ENCODE measurements at places on chromosomes 13 and 19.

DNA sequence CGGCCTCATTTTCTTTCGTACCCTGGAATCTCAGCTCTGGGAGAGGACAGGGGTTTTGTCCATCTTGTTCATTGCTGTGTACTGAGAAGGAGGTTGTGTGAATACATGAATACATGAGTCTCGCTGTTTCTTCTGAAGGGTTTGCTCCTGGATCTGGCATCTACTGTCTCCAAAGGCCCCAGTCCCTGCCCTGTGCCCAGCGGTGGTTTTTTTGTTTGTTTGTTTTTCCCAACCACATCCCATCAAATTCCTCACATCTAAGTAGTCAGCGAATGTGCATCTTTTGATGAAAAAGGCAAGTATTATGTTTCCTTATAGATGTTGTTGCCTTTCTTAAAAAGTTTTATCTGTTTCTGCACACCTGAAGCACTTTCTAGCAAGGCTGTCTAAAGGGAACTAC is 12.5 kb downstream of the DCAF15 start:
- no peak for DNase-seq

DNA sequence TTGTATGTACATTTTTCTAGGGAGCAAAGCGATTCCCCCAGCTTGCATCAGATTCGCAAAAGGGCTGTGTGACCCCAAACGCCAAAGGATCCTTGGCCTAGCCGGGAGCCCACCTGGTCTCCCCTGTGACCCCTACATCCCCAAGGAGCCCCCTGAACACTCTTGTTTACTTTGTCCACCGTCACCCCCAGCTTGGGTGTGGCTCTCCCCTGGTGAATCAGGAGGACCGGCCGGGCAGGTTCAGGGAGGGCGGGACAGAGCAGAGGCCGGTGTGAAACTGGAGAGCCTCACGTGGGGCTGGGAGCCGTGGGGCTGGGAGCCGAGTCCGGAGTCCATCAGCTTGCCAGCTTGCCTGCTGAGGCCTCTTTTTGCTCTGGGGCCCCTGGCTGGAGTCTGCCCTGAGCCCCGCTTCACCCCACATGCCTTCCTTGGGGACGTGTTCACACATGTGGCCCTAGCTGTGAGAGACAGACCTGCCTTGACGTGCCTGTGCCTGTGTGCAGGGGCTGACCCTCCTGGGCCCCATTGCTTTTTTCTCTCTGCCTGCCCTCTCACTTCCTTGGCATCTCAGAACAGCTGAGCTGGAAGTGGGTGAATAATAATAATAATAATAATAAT is 2.0 kb downstream of the ITPKC start:
- peak; percentile 31 for DNase-seq

- DNase-seq: no peak
These were observed 1272.1 kb upstream of the PCDH20 start for GRCh38 chr13:62687732-62688131.

- no peak for DNase-seq
These were observed 104.5 kb downstream of the SUCLA2 start for GRCh38 chr13:47896546-47896945.

- no peak for DNase-seq
These were observed 57.4 kb downstream of the MCF2L start for GRCh38 chr13:113026391-113026910.

DNA sequence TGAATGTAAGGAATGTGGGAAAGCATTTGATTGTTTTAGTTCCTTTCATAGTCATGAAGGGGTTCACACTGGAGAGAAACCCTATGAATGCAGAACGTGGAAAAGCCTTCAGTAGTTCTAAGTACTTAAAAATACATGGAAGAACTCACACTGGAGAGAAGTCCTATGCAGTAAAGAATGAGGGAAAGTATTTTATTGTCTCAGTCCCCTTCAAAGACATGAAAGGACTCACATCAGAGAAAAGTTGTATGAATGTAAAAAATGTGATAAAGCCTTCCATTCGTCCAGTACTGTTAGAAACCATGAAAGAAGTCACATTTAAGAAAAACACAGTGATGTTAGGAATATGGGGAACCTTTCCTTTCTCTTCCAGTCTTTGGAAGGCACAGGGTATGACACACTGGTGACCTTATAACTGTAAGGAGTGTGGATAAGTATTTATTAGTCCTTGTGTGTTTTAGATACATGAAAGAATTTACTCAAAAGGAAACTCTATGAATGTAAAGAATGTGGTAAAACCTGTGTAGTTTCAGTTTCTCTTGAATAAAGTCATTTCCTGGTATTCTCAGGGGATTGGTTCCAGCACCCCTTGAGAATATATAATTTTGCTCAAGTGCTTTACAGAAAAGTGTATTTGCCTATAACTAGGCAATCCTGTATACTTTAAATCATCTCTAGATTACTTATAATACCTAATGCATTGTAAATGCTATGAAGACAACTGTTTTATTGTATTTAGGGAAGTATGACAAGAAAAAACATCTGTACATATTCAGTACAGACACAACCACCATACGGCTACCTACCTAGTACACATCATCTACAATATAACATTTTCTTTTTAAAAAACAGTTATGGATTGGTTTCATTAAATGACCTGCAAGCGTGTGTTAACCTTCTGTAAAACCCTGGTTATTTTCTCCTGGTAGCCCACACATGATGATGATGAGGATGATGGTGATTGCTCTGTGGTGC is 52.8 kb downstream of the ZNF823 start:
- DNase-seq: no peak

DNA sequence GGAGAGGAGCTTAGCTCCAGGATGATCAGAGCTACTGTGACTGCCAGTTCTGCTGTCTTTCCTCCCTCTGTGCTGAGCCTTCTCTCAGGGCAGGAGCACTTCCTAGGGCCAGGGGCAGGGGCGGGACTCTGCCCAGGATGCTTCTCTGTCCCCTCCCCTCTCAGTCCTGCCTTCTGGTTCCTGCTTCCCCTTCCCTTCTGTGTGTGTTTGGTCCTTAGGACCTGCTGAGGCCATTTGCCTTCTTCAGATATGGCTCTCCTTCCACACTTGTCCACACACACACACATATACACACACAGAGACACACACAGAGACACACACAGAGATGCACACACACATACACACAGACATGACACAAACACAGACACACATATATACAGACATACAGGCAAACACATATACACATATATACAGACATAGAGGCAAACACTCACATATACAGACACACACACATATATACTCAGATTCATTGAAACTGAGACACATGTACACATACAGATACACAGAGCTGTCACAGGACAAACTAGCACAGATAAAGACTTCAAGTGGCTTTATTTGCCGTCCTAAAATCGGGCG is 22.0 kb upstream of the CD177 start:
- no peak for DNase-seq

DNA sequence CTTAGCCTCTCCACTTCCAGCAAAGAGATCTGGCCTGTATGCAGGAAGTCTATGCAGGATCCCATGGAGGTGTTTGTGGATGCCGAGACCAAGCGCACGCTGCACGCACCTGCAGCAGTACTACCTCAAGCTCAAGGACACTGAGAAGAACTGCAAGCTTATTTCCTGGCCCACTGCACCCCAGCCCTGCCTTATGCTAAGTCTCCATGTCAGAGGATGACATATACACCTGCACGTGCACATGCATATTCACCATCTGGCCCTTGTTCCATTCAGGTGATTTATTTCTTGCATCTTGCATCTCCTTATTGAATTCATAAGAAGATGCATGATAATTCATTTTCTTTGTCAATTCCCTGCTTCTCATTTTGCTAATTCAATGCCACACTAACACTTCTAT is 472.8 kb upstream of the SGCG start:
- DNase-seq: no peak

DNA sequence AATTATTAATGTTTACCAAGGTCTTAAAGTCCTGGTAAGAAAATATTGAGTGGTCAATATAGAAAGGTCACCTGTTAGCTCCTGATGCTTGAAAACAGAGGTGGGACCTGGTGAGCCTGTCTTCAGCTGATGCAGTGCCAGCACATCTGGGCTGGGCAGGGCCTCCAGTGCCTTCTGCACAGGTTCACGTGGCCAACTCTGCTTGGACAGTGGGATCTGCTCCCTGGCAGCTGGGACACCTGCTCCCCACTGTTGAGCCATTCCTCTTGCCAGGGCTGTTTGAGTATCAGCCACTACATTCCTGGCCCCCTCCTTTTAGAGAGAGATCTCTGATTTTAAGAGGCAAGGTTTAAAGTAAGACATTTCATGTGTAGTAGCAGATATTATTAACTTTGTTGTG is 135.0 kb downstream of the TM9SF2 start:
- DNase-seq: no peak

DNA sequence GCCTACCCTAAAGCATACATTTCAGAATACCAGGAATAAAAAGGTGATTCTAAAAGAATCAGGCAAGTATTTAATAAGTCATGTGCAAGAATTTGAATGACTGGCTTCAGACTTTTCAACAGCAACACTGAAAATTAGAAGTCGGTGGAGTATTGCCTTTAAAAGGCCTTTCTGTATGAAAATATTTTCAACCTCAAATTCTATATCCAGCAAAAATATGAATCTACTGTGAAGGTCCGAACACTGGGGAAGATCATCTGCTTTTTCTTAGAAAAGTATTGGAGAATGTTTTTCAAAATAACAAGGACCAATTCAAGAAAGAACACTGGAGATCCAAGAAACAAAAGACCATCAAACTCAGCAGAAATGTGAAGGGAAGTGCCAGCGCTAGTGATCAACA is 459.5 kb upstream of the KLF12 start:
- no peak for DNase-seq

DNA sequence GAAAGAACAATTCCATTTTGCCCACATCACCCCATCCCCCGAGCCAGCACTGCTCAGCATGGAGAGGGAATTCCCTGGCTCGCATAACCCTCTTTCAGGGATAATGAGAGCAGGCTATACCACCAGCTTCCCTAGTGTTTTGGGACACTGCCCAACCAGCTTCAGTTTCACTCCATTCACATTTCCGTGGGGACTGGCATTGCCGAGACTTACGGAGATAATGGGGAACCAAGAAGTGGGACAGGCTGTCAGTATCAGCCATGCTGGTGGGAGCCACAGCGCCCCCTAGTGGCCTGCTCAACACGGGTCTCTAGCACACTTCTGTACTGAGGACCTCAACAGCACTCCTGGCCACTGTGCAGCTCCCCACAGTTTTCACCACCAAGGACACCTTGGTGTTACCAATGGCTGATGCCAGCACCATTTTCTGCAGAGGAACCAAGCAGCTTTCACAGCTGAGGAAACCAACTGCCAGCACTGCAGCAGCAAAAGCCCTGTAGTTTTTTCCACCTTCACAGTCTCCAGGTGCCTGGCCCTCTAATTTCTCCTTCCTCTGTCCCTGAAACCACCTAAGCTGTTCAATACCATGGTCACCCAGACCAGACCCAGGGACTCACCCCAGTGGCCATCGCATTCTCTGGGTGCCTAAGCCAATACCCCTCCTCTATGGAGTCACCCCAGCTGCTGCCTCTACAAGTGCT is 23.7 kb downstream of the SLC6A16 start:
- DNase-seq: peak; percentile 94

- peak; percentile 60 for DNase-seq
These were observed at the start of gene PTPRH for GRCh38 chr19:55208880-55209692. Gene PTPRH (minus strand): TSS chr19:55209501. CDS start chr19:55209433, 68 bp downstream.

DNA sequence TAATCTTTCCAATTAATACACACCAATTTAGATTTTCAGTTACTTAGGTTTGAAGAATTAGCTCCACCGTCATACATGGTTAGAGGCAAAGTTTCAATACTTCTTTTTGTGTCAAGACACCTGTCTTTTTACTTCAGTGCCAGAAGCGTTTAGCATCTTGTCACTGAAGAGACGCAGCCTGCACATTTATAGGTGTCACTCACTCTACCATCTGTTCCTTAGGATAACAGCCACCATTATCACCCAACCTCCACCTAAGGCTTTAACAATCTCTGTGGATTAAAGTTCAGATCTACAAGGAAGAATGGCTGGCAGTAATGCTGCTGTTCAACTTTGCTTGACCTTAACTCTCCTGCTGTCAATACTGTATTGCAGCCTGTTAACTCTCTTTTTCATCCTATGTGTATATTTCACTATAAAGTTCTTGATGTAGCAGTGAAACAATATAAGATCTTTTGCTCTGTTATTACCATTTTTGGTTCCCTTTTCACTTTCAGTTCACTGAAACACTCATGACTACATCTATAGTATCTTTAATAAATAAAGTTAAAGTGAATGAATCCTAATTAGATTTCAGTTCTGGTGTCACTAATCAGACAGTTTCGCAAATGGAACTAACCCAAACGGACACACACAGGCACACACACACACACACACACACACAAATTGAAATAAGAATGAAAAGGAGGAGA is 435.6 kb downstream of the PCDH9 start:
- no peak for DNase-seq

GRCh38 chr13:65855242-65855805 is 1374.8 kb downstream of the PCDH9 start:
- no peak for DNase-seq

- no peak for DNase-seq
These were observed 1.5 kb upstream of the SLC27A5 start for GRCh38 chr19:58513213-58513693.

DNA sequence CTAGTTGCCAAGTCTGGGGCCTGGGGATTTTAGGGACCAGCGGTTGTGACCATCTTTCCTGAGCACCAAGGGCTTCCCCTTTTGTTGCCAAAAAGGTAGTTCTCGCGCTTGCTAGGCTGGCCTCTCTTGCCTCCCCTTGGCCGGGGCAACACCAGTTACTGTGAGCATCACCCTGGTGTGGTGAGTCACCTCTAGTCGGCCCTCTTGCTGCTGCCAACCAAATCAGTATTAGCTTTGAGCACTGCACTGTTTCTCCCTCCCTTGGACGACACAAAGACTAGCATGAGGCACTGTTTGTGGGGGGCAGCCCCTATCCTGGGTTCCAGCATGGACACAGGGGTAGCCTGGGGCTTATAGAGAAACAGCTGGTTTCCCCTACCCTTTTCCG is 6.9 kb downstream of the SYDE1 start:
- no peak for DNase-seq
